Endothelial cell of umbilical vein (primary cell): ENCODE measurements at places on chromosomes 1 and 21. TPM values are rescaled to one million over a fixed set of nuclear protein-coding genes. Genes with fewer than 3 reads are reported as not detected.

Gene CLEC20A
- polyA plus RNA-seq: not detected in 2 replicates

Gene PLA2G2C
- not detected in 2 replicates for polyA plus RNA-seq

Gene CSF3R
- polyA plus RNA-seq: not detected in 2 replicates

- peak; percentile 42 for DNase-seq
Observed at GRCh38 chr1:232627645-232628334, 2.1 kb downstream of the SIPA1L2 start.

GRCh38 chr1:183467687-183468086 is 4.6 kb upstream of the SMG7 start:
- no peak for DNase-seq

GRCh38 chr1:111586112-111586511 is 33.5 kb upstream of the RAP1A start:
- no peak for DNase-seq

- DNase-seq: no peak
Observed at GRCh38 chr1:33608825-33609400, 136.5 kb downstream of the ZSCAN20 start.

DNA sequence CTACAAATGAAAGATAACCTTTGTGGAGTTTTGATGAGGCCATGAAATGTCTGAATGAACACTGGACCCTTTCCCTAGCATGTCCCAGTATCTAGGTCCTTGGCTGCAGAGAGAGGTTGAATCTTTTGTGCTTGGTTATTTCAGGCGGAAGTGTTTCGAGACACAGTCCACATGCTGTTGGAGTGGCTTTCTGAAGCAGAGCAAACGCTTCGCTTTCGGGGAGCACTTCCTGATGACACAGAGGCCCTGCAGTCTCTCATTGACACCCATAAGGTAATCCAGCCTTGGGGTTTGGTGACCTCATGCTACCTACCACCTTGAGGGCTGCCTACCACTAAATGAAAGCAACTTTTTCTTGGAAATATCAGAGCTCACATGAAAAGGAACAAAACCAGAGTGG is 38.9 kb upstream of the BMP8A start:
- no peak for DNase-seq

GRCh38 chr1:97570691-97571090 is 350.1 kb downstream of the DPYD start:
- no peak for DNase-seq

- no peak for DNase-seq
Observed at GRCh38 chr1:35666916-35667315, 25.6 kb upstream of the PSMB2 start.

- DNase-seq: no peak
Observed at GRCh38 chr1:3089490-3089889, 20.5 kb downstream of the PRDM16 start.

DNA sequence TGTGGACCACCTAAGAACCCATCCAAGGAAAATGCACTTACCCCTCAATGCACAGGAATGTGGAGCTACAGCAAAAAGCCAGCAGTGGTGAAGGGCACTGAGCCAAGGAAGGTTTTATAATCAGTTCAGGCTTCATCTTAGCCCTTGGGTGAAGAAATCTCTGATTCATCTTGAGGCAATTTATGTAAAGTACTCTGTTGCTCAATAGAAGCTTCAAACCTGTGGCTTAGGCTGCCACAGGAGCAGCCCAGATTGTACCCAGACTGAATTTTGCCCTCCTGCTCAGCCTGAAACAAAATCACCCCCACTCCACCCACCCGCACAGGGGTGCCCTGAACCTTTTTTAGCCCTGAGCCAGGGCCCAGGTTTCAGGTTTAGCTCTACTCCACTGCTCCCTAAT is at the start of gene S100A12:
TSS of gene S100A12 (minus strand) at position 111 of the 400 bp plus-strand sequence. CDS start 1,029 bp downstream, outside the sequence.
- no peak for DNase-seq

- DNase-seq: peak; percentile 49
Observed at GRCh38 chr1:110011527-110012041, 22.8 kb upstream of the STRIP1 start.
